Osteoblast (primary cell): ENCODE measurements at places on chromosomes 11 and 22.

GRCh38 chr11:26418386-26418912 is 86.5 kb downstream of the ANO3 start:
- DNase-seq, result no peak

- DNase-seq, result no peak
These were observed 71.2 kb upstream of the NECTIN1 start for GRCh38 chr11:119800171-119800570.

DNA sequence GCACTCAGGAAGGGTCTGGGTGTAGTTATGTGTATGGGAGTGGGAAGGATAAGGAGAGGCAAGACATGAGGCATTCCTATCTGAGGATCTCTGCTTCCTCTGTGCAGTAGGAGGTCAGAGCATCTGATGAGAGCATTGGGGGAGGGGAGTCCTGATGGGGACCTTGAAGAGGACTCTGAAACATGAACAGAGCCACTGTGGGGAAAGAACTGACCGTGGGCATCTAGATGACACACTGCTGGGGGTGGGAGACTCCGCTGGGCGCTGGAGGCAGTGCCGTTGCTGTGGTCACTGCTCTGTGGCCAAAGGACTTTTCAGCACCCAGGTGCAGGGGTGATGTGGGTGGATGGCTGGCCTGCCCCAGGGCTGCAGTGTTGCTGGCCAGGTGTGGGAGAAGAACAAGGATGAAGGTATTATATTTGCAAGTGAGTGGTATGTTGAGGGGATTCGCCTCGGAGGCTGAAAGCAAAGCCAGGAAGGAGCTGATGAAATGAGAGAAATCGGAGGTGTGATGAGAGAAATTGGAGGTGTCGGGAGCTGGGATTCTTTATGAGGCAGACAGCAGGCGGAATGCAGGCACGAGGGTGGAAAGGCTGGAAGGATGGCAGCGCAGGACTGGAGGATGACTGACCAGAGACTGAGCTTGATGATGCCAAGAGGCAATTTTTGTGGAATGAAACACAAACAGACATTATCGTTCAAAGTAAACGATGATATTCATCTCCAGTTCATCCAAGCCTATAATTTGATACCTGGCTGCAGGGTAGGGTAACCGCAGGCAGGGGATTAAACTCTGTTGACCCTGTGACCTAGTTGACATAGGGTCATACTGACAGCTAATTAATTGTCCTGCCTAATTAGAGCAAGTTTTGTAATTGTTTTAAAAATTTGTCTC is 19.4 kb upstream of the TMPRSS4 start:
- no peak for DNase-seq

- no peak for DNase-seq
These were observed 991.7 kb downstream of the LRRC4C start for GRCh38 chr11:40467771-40468170.

- no peak for DNase-seq
These were observed 24.7 kb downstream of the MACROD1 start for GRCh38 chr11:64141081-64141783.

DNA sequence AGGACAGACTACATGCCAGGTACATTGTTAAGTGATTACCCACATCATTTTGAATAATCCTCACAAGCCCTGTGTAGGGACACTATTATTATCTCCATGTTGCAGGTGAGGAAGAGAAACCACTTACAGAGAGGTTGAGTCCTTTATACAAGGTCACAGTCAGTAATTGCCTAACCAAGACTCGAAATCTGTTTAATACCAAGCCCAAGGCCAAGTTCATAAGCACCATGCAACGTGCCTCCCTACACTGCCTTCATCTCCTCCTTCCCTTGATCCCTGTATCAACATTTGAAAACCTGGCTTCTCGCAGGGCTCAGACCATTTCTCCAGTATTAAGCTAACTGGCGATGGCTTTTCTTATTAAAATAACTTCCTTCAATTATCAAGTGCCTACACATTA is 41.7 kb upstream of the SEZ6L start:
- DNase-seq, result no peak

DNA sequence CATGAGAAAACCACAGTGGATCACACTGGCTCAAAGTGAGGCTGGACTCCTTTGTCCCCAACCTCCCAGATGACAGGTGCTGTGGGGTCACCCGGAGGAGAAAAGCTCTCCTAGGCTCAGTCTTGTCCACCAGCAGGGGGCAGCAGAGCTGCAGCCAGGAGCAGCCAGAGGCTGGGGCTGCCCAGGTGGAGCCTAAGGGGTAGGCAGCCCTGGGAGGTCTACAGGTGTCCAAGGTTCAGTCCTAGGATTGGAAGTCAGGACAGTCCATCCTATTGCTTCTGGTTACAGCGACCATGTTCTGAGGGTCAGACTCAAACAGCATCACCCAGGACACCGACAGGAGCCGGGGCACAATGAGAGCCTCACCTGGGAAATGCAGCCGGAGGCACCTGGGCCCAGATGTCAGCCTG is 77.6 kb upstream of the IGLL5 start:
- no peak for DNase-seq

DNA sequence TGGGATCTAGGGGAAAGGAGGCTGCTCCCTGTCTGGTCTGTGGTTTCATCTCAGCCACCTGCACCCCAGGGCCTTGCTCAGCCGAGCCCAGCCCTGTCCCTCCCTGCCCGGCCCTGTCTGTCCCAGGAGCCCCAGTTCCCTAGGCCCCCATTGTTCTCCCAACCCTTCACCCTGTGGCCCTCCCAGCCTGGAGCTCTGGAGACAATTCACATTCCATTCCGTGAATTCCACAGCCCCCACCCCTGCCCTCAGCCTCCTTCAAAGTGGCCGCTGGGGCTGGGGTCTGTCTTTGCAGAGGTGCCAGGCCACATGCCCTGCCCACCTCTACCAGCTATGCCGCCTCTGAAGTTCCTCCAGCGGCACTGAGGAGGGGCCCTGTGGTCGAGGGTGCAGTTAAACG is 77.9 kb upstream of the WNT11 start:
- DNase-seq, result peak; percentile 25

- DNase-seq, result no peak
These were observed 44.3 kb downstream of the DKK3 start for GRCh38 chr11:11963842-11964773.

GRCh38 chr22:27317096-27317495 is 484.5 kb downstream of the MN1 start:
- DNase-seq, result no peak

DNA sequence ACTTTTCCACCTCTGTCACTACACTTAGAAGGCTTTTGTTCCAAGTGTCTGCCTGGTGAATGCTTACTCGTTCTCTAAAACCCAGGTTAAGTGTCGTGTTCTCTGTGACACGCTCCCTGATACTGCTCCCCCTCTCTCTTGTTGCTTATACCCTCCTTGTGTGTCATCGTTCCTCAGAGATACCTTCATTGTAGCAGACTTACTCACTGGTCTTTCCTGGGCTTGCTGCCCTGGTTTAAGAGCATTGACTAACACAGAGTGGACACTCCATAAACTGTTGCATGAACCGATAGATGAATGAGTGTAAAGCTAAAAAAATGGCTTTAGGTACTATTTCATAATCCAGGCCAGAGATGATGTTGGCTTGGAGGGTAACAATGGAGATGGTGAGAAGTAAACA is 171.3 kb downstream of the GRIK4 start:
- peak; percentile 81 for DNase-seq

- DNase-seq, result peak; percentile 96
These were observed 56.2 kb downstream of the KCNJ4 start for GRCh38 chr22:38398609-38399461.
